ENCODE measurements at places on chromosomes 5 and 9.

DNA sequence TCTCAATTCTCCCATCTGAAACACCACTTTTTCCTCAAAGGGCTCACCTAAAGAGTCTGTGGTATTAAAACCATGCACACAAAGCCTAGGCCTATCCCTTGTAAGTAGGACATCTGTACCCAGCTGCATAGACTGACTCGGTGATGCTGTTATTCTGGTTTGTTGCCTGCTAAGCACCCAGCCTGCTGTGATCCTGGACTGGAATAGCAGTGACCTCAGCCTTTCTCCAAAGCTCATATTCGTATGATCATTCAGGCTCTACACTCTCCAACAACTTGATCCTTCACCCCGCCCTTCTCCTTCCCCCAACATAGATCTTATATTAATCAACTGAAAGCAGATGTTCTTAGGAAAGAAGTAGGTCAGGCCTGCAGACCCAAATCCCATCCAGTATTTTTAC, 81.4 kb upstream of the WWC1 start:
- no peak for DNase-seq

DNA sequence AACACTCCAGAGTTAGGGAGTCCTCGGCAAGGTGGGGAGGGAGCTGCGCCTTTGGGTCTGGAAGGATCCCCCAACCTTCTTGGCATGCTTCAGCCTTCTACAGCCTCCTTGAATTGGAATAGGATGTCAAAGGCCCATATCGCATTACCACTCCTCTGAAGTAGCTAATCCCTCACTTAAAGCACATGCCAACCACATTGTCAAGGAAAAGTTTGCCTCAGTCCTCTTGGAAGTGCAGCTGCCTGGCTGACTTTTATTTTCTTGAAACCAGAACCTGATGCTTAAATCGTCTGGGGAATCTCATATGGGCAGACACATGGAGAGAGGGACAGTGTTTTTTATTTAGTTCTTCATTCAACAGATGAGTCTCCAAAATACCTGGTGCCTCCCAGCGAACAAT, 14.5 kb downstream of the CXCL14 start:
- DNase-seq = no peak

- no peak for DNase-seq
Measured at GRCh38 chr5:141514330-141515133, 25.7 kb downstream of the PCDHGC5 start.

DNA sequence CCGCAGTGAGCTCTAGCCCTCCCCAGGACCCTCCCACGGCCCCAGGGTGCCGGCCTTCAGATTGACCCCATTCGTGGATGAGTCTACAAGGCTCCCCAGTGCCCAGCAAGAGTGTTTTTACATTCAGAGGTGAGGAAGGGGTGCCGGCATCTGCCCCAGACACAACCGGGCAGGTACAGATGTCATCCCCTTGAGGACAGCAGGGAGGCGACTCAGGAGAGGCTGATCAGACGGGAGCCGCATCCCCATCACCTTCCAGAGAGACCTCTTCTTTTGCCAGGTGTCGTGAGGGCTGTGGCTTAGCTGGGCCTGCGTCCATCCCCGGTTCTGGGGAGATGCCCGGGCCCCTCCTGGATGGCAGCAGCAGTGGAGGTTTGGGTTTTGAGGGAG, 4.3 kb upstream of the LRRC14B start:
- no peak for DNase-seq

DNA sequence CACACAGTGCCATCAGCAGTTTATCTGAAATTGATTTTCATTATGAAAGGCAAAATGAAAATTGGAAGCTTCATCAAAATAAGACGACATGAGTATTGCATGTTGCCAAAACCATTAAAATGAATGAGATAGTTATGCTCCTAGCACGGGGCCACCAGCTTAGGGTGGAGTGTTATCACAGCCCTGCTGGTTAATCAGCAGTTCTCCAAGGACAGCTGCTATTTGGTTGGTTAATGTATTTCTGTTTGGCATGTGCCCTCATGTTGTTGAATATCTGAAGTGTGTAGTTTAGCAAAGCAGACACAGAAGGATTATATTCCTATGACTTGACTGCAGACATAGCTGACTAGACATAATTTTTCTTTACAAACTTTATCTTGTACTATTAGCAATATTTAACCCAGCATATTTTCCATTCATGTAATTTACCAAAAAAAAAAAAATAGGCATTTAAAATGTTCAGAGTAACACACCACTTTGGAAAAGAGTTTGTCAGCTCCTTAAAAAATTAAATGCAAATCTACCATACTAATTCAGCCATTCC, 98.6 kb upstream of the PIK3R1 start:
- no peak for DNase-seq

DNA sequence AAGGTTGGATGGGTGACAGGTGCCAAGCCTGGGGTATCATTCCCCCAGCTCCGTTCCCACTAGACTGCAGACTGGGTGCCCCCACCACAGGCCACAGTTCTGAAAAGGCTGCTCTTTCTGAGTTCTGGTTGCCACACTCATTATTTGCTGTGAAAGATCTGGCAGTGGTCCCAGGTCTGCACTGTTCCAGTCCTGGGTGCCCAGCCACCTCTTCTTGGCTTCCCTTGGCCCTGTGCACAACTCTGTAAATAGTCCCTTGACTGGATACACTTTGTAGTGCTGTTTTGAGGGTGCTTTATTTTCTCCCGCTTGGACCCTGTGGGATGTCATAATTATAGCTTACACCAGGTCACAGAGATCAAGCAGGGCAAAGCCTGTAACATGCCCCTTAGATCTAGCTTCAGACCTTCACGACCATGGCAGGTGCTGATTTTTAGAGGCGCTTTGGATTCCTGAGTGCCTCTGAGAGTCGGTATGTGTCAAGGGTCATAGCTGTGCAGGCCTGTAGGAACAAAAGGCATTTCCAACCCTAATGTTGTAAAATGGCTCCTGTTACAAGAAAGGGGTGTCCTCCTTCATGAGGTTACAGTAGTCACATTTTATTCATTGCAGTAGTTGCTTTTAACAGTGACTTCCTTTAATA, 344.9 kb downstream of the ICE1 start:
- no peak for DNase-seq

Measured in Calu3 (cell line).